ENCODE measurements at places on chromosomes 3 and 15.
A peak's percentile ranks its signal among the peaks of the same experiment; 100 is the strongest.

DNA sequence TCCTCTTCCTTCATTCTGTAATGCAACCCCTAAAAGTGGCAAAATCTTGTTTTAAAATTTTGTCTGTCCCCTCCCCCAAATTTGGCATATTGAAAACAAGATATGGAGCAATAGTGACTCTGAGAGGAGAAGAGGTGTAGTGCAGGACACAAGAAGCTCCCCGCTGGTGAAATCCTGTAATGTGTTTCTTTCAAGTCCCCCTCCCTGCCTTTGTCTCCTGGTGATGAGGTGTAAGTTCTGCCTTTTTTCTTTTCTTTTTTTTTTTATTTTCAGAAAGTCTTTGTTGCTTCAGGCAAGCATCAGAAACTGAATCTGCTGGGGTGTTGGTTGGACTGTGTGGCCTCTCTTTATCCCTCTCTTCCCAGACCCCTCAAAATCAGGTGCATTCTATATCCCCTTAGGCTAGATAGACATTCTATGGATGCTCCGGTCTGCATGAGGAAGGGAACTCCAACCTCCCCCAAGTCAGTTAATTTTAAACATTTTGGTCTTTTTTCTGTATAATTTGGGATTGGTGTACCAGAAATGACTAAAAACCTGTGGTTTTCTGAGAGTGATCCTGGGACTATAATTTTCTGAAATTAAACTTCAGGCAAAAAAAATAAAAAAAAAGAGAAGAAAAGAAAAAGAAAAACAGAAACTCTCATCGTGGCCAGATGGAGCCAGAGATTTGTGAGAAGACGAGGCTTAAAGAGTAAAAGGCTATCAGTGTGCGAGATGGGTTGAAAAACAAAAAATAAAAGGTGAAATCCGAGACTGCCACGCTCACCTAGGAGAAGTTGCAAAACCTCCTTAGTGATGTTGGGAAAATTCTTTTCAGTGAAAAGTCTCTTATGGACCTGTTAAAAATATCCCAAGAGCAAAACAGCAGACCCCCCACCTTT, 21.4 kb downstream of the ACKR2 start:
- H3K4me3 ChIP-seq, result no peak overlapping the region
- H3K4me1 ChIP-seq, result no peaks in the 10 kb centered on the region
- H3K27me3 ChIP-seq, result peaks cover 38% of the 10 kb centered on the region
- DNase-seq, result no peak
- H3K36me3 ChIP-seq, result no peaks in the 10 kb centered on the region

GRCh38 chr3:192408647-192409200, 318.6 kb downstream of the FGF12 start:
- peak overlapping the region; percentile 48 for H3K4me3 ChIP-seq
- no peak for DNase-seq
- H3K27ac ChIP-seq, result no peak overlapping the region
- H3K27me3 ChIP-seq, result peaks cover 36% of the 10 kb centered on the region

DNA sequence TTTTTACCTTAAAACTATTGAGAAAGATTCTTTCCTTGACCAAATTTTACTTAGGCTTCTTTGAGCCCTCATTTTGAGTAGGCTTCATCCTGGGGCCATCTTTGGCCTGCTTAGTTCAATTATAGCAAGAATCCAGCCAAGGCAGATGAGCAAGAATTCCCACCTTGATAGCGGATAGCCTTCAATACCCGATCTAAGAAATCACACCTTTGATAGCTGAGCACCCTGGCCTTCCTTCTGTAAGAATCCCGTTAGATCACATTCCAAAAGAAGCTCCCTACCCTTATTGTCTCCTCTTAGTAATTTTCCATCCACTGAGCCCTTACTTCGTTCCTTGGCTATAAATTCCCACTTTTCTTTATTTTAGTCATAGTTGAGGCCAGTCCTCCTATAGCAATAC, 275.4 kb upstream of the ROBO1 start:
- H3K4me3 ChIP-seq, result no peak overlapping the region
- no peak overlapping the region for H3K27ac ChIP-seq
- no peaks in the 10 kb centered on the region for H3K27me3 ChIP-seq
- DNase-seq, result no peak

GRCh38 chr15:92326236-92326635, 67.4 kb upstream of the ST8SIA2 start:
- no peaks in the 10 kb centered on the region for H3K4me1 ChIP-seq
- no peak overlapping the region for H3K27ac ChIP-seq
- no peak overlapping the region for H3K4me3 ChIP-seq
- no peak for DNase-seq

GRCh38 chr3:47475029-47475569, 642 bp downstream of the SCAP start:
- H3K4me1 ChIP-seq, result peaks cover 38% of the 10 kb centered on the region
- peaks cover 16% of the 10 kb centered on the region for H3K36me3 ChIP-seq
- H3K27me3 ChIP-seq, result no peaks in the 10 kb centered on the region
- DNase-seq, result no peak
- H3K4me3 ChIP-seq, result peak overlapping the region; percentile 96

DNA sequence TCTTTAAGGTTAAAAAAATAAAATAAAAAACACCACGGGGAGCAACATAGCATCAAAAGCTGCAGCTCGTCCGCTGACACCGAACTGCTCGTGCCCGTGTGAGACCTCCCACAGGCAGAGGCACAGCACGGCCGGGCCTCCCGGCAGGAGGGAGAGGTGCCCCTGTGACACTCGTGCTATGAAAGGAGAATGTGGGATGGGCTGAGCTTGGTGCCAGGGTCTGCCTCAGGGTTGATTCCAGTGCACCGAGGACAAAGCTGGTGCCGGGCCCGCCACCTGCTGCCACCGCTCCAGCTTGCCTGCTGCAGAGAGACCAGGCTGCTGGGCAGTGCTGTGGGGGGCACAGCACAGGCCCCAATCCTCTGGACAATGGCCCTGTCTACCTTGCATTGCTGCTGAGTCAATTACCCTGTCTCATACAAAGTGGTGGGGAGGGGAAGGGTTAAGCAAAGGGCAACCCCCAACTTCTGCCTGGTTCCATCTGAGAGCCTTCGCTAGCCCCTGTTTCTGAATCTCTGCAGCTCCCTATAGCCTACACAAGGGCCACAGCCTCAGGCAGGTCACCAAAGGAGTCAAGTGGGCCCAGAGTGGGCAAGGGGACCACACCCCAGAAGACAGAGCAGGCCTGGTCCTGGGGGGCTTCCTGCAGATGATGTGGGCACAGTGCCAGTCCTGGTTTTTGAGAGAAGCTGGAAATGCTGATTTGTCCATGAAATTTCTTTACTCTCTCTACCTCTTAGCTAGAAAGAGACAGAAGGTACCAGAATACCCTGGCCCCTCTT, 74.0 kb upstream of the SNRPA1 start:
- no peaks in the 10 kb centered on the region for H3K4me1 ChIP-seq
- no peaks in the 10 kb centered on the region for H3K36me3 ChIP-seq
- DNase-seq, result no peak
- H3K4me3 ChIP-seq, result no peak overlapping the region

GRCh38 chr15:74173380-74174218, at the start of gene ISLR:
TSS of gene ISLR (plus strand) at chr15:74173710. CDS start at chr15:74174859, 1,149 bp downstream.
- no peaks in the 10 kb centered on the region for H3K4me1 ChIP-seq
- H3K27ac ChIP-seq, result no peak within 1 kb of the TSS
- H3K36me3 ChIP-seq, result no peaks in the 10 kb centered on the region
- peaks cover 28% of the 10 kb centered on the region for H3K27me3 ChIP-seq
- no peak within 1 kb of the TSS for H3K4me3 ChIP-seq

GRCh38 chr15:77266708-77267386, 153.1 kb downstream of the PEAK1 start:
- no peak for DNase-seq
- H3K36me3 ChIP-seq, result peaks cover 2% of the 10 kb centered on the region
- no peaks in the 10 kb centered on the region for H3K27me3 ChIP-seq
- no peak overlapping the region for H3K4me3 ChIP-seq

Measured in central memory CD8-positive, alpha-beta T cell (primary cell).